ENCODE measurements at places on chromosomes 12 and 14.
A peak's percentile ranks its signal among the peaks of the same experiment; 100 is the strongest.

DNA sequence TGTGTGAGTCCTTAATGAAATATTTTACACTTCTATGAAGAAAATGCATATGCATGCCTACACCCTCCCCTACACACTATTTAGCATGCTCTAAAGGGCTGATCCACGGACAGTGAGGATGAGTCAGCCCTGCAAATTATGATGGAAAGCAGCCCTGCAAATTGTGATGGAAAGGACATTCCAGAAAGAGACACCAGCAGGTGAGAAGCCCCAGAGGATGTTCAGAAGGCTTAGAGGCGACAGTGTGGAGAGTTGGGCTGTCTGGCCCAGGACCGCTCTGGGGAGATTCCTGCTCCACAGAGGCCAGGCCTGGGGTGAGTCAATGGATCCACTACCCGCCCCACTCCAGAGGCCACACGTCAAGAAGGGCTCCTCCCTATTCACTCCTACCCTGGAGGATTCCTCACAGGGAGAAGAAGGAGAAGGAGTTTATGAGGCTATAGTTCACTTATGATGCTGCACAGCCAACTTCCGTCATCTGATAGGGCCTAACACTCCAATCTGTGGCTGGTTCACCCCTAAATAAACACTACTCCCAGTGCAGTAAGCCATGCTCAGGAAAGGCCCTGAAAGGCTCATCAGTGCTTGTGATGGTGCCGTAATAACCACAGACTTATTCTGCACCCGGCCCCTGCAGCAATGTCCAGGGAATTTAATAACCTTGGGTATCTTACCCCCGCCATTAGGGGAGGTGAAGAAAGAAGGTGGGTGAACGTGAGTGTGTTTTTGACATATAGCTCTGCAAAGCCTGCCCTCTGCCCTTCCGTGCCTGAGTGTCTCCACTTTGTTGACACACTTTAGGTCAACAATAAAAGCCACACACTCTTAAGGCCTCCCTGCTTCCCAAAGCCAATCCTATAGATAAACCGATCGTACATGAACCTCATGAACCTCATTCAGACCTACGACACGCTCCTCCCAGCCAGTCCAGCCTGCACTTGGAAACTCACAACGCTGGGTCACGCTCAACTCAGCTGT is 46.4 kb downstream of the CLMN start:
- DNase-seq = no peak

DNA sequence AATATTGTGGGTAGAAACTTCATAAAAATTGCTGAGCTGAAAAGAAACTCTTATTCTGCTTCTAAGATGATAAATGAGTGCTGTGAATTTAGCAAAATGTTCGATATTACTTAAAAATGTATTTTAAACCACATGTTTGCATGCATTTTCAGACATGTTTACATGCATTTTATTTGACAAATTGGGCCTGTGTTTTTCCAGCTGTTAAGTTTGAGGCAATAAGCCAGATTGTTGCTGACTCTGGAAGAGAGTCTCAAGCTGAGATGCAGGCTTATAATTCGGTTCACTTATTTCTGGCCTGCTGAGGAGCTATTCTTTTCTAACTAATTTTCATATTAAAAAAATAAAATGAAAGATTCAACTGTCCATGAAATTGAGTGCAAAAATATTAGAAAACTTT is 110.1 kb downstream of the SYNE2 start:
- no peak for DNase-seq

- DNase-seq = peak; percentile 74
These were observed 56.2 kb downstream of the CCNK start for GRCh38 chr14:99537399-99537798.

DNA sequence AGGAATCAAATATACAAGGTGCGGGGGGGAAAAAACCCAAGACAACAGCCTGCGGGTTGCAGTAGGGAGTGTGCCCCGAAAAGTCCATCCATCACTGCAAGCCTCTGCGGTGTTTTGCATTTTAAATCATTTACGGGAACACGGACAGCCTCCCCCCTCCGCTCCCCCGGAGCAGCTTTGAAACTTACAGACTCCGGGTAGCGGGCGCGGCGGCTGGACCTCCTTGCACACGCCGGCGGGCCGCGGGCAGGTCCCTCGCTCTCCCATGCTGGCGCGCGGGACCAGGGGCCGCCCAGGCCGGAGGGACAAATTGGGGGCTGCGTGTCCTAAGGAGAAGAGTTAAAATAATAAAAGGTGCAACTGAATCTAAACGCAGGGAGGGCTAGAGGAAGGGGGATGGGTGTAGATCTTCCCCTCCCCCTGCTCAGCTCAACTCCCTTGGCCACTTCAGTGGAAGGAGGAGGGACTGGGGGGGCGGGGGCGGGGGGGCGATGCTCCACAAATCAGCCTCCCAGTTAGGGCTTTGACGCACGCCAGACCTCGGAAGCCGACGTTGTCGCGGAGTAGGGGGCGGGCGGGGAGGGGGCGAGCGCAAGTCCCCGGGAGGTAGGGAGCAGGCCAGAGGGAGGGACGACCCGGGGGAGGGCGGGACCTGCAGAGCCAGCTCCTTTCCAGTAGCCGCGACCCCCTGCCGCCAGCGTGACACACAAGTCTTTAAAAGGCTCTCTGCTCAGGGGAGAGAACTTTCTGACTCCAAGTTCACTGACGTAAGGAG is at the start of gene KCNJ8:
Gene KCNJ8, minus strand, starts transcription at position 349 of the 775 bp plus-strand sequence. CDS start 1,090 bp downstream, outside the sequence.
- peak; percentile 30 for DNase-seq

DNA sequence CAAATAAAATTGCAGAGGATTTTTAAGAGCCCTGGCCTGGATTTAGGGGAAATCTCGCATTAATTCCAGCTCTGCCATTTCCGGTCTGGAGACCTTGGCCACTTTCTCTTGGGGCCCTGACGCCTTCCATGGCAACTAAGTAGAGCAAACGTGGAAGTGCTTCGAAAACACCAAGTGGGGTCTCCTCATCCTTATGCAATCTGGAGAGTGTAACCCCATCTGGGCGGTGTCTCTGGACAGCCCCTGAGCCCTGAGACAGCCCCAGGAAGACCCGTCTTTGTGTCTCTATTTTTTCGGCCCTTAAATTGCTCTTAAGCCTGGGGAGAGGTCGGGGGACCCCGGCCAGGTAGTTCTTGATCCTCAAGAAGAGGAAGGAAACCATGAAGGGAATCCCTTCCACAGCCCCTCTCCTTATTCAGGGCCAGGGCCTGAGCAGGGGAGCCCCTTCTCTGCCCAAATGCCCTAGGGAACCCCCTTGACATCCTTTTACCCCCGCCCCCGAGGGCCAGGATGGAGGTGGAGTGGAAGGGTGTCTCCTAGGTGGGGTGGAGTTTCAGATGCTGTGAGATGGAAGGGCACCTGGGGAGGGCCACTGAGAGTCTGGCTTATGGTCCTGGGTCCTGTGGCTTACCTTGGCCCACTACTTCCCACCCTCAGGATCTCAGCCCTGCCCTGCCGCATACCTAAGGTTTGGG is 17.6 kb upstream of the NR4A1 start:
- no peak for DNase-seq

DNA sequence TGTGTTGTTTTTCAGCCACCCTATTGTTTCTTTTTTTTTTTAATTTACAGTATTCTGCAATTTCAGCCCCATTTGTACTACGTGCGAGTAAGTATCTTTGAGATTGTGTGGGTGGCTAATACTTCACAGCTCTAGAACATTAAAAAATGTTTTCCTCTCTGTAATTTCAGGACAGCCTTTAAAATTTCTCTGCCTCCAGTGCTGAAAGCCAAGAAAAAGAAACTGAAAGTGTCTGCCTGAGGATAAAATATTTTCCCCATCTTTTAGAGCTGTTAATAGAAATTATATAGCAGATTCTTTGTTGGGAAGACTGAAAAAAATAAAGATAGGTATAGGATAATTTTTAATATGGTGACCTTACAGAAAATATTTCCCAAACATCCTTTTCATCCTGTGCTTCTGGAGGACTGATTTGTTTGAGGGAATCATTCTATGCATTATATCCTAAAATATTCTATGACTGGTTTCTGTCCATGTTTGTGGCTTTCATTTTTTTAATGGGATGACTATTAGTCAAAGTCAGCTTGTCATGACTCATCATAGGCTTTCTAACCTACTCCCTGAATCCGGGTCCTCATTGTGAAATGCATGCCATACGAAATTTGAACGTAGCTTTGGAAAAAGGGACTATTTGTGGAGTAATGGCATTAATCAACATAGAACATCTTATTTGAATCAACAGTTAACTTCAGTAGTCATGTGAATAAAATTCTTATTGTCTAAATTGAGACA is 10.8 kb upstream of the TCTN2 start:
- DNase-seq = peak; percentile 43

DNA sequence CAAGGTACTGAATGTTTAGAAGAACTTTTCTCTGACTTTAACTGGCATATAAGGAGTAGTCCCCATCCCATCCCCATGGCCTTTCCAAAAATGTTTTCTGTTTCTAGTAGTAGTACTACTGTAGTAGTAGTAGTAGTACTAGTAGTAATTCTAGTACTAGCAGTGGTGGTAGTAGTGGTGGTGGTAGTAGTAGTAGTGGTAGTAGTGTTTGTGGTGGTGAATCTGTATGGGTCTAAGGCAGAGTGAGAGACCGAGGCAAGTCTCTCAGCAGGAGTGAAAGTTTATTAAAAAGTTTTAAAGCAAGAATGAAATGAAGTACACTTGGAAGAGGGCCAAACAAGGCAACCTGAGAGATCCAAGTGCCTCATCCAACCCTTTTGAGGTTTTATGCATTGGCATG is 58.6 kb downstream of the FOXN4 start:
- DNase-seq = no peak

DNA sequence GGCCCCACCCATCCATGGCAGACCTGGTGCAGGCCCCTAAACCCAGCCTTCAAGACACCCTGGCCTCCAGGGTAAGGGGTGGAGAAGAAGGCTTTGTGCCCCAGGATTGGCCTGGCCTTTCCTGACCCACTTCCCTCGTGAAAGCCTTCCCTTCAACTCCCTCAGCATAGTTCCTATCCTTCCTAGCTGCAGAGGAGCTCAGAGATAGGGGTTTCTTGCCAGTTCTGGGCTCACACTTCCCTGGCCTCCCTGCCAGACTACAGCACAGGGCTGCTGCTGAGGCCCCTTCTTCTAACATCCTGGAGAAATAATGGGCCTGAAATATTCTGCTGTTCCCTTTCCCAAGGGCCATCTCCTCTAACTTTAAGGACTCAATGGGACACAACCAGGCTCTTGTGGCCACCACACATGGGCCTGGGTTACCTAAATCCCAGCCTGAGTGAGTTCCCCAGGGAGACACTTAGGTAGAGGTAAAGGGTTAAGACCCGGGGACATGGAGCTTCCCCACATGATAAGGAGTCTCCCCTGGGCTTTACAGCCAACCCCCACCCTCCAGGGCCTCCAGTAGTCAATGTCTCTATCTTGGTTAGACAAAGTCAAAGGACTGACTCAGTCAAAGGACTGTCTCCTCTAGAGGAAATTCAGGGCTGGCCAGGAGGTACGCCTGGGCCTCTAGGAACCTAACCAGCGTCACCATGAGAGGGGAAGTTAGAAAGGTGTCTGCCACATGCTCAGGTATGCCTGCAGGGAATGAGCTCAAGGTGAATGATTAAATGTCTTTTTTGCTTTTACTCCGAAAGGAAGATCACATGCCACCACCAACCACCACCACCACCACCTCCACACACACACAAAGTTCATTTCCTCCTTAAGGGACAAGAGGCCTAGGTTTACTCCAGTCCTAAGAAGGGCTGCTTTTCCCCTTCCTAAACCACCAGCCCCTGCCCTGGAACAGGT is 7.1 kb downstream of the ZFP36L1 start:
- DNase-seq = peak; percentile 87

DNA sequence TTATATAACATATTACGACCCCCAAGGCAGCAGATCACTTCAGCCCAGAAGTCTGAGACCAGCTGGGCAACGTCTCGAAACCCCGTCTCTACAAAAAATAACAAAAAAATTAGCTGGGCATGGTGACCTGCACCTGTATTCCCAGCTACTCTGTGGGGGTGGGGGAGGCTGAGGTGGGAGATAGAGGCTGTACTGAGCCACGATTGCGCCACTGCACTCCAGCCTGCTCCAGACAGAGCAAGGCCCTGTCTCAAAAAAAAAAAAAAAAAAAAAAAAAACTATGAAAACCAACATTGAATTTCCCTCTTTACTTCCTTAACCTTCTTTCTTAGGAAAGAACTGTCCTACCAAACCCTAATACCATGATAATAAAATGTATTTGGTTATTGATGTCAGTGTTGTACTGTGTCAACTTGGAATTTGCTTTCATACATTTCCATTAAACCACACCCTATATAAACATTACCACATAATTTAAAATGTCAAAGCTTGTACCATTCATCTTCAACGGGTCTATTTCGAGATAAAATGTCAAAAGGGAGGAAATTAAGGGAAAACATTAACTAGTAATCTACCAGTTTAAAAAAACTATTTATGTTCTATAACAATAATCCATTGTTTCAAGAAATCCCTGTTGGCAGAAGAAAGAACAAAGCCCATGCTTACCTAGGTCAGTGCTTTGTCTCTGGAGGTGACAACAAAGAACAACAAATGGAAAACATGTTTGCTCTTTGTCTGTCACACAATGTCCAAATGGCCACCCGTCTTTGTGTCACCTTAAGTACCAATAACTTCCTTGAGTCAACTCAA is 17.4 kb downstream of the GALNT4 start:
- DNase-seq = peak; percentile 90

DNA sequence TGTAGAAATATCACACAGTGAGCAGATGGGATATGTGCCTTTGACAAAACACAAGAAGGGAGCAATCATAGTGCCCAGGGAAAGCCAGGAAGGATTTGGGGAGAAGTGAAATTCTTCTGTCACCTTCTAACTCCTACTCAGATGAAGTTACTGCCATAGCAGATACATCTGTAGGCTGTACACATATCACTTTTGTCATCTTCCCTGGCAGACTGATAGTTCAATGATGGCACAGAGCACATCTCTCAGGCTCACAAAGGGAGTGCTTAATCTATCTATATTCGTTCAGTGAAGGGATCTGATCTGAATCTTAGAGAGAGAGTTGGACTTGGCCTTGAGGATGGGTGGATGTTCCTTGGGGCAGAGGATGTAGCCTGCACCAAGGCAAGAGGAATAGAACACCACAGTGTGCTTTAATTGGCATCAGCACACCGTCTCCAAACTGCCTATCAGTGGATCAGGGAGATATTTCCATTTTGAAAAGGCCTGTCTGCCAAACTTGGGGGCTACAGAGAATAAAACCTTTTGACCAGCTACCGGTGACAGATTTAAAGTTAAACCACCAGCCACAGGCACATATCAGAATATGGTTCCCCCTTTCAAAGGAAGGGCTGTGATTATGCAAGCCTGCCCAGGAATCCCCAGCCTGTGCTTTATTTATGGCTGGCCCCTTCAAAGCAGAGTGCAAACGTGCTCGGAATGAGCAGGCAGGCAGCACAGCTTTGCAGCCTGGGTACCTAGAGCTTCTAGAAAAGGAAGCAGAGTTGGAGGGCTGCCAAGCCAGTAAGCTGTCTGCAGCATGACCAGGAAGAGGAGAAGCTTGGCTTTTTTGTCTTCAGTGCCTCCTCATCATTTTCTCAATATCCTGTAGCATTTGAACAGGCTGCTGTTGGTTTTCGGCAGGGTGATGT is 165.5 kb upstream of the DYRK2 start:
- DNase-seq = no peak
